T follicular helper cell (primary cell): ENCODE measurements at places on chromosomes 11 and 22.

DNA sequence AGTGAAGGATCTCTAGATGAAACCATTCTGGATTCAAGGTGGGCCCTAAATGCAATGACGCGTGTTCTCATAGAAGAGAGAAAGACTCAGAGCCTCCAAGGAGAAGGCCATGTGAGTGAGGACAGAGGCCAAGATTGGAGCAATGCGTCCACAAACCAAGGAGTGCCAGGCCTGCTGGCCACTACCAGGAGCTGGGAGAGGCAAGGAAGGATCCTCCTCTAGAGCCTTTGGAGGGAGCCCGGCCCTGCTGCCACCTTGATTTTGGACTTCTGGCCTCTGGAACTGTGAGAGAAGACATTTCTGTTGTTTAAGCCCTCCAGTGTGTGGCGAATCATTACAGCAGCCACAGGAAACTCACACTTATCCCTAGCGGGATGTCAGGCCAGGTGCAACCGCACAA lies 52.7 kb upstream of the SHANK2 start:
- no peak for DNase-seq

DNA sequence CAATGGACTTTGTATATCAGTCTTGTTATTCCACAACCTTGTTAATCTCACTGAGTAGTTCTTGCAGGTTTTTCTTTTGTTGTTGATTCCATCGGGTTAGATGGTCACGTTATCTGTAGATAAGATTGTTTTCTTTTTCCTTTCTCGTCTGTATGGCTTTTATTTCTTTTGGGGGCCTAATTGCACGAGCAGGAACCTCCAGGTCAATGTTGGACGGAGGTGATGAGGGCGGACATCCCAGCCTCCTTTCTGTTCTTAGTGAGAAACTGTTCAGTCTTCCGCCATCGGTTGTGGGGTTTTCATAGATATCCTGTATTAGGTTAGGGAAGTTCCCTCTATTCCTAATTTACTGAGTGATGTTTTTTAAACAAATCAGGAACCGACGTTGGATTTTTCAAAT lies 4.8 kb upstream of the PRR33 start:
- DNase-seq: no peak

DNA sequence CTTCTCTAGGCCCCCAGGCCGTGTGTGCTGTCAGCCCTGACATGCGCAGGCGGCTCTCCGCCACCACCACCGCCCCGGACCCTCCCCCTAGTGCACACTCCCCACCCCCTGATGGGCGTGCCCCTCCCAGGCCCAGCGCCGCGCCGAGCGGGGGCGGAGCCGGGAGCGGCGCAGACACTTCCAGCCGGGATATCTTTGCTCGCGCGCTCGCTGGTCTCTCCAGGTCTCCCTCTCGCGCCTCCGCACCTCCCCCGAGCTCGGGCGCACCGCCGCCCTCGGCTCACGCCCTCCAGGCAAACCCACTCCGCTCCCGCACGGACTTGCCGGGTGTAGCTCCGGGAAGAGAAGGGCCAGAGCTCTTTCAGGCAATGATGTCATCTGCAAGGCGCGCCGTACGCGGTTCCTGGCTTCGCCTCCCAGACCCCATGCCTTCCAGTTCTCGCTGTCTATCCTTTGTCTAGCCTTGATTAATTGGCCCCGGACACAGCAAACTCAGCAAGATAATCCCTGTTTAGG lies at the start of gene SCN3B:
SCN3B (minus strand) TSS at position 59 of the 516 bp plus-strand sequence. CDS start 823 bp downstream, outside the sequence.
- DNase-seq: no peak

DNA sequence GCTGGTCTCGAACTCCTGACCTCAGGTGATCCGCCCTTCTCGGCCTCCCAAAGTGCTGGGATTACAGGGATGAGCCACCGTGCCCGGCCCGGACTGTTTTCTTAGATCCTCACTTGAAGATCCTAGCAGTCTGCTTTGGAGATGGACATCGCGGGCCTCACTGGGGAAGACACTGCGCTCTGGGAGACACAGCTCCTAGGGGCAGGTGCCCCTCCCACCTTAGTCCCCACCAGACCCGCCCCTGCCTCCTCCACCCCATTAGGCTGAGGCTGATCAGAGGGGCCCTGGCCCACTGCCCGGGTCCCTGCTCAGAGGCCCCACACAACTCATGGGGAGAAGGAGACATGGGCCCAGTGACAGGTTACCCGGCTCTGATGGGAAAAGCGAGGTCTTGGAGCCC lies 11.3 kb upstream of the LTO1 start:
- DNase-seq: no peak

DNA sequence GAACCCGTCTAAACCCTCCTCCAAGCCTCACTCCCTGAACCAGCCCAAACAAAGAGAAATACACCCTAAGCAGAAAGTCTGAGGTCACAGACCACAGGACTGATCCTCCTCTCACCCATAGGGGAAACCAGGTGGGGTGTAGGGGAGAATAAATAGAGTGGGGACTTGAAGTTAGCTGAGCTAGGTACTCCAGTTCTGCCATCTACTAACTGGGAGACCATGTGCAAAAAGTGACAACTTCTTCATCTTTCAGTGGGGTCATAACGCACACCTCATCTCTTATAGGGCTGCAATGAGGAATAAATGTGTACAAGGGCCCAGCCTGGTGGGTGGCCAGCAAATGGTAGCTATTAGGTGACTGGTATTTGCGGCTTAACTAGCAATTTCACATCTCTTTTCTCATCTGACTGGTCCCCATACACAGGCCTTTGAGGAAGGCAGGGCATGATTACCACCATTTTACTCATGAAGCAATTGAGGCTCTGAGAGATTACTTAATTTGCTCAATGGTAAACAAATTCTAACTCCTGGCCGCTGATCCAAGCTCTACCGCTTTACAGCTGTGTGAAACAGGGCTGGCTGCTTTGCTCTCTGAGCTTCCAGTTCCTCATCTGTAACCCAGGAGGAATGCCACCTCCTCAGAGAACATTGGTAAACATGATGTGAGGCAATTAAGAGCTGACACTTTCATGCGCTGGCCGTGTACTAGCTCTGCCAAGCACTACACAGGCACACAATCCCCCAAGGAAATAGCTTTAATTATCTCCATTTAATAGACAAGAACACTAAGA lies 16.6 kb downstream of the TBC1D10A start:
- no peak for DNase-seq

- DNase-seq: no peak
These were observed 4.3 kb downstream of the VPREB1 start for GRCh38 chr22:22248878-22249277.

DNA sequence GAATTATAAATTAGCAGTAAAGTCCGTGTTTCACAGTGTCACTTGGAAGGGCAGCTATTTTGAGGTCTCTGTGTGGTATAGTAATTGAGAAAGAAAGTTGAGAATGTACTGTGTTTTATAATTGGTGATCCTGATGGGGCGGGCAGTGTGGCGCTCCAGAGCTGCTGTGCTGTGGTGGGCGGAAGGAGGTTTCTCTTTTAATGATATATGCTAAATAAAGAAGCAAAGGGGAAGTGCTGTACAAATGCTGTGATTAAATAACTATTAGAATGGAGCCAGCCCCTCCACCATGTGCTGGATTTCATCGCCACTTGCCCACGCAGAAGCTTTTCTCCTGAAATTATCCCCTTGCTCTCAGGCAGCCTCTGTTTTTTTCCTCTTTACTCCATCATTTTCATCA lies 24.6 kb downstream of the ATXN10 start:
- no peak for DNase-seq
